ENCODE measurements at places on chromosomes 1 and 21. TPM values are rescaled to one million over a fixed set of nuclear protein-coding genes. Genes with fewer than 3 reads are reported as not detected.

GPR153 gene
- 1.7 TPM for total RNA-seq

SZRD1 gene
- 195 TPM for total RNA-seq

OR2T35 gene
- total RNA-seq, result not detected

SH2D5 gene
- total RNA-seq, result 0.23 TPM

GTF2B gene
- 42.2 TPM for total RNA-seq

All from activated CD4-positive, alpha-beta T cell treated with anti-CD3 and anti-CD28 coated beads, Interleukin-2, amount 10 ng/mL, durations not matched to agents 24 days and 14 days (primary cell).